Stimulated activated CD4-positive, alpha-beta T cell treated with anti-CD3 and anti-CD28 coated beads, Interleukin-1b, Interleukin-23, amount 100 ng/mL, for 1 hour (primary cell): ENCODE measurements at places on chromosomes 2 and 18.

DNA sequence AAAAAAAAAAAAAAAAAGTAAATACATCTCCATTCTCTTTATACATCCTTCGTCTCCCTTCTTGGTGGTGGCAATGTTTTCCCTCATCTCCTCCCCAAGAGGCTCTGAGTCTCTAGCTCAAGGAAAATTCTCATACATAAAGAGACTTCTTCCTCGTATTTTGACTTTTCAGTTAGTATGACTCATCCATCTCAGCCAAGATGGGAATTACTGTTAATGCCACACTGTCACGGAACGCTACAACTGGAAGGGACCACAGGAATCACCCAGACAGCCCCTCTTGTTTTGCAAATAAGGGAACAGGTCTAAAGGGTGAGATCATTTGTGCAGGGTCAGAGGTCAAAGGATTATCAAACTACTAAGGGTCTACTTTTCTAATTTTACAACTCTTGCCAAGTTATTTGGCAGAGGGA is 19.5 kb downstream of the NFE2L2 start:
- DNase-seq = no peak

DNA sequence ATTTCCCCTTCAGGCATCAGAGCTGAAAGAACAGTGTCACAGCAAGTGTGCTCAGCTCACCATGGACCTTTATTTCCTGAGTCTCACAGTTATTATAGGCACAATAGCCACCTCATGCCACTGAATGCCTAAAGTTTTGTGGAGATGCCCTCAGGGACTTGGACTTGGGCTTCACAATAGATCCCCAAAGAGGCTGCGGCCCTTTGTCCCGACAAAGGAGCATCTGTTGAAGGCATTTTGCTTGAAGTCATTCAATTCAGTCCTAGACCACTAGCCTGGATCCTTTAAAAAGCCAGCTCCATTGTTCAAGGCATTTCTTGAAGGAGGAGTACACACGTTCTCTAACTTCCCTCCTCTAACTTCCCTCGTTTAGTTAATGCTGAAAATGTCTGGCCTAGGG is 125.4 kb downstream of the DCC start:
- DNase-seq = no peak

- no peak for DNase-seq
Measured at GRCh38 chr2:8316356-8316755, 365.5 kb upstream of the ID2 start.

GRCh38 chr2:216735086-216735485 is 39.7 kb upstream of the IGFBP5 start:
- DNase-seq = no peak

DNA sequence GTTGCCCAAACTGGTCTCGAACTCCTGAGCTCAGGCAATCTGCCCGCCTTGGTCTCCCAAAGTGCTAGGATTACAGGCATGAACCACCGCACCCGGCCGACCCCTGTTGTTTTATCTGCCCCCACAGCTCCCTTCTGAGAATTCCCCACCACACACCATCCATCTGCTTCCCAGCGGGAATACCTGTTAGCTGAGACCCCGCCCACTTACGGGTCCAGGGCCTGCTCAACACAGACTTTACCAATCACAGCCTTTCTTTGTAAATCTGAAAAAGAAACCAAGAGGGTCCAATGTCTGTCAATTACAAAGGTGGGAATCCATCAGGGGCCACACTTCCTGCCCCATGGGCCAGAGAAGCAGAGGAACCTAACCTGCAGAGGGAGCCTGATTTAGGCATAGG is 14.2 kb upstream of the CABLES1 start:
- no peak for DNase-seq

GRCh38 chr18:70044632-70045031 is 97.0 kb upstream of the CD226 start:
- DNase-seq = no peak

GRCh38 chr2:53452957-53453748 is 314.5 kb upstream of the CHAC2 start:
- DNase-seq = no peak

DNA sequence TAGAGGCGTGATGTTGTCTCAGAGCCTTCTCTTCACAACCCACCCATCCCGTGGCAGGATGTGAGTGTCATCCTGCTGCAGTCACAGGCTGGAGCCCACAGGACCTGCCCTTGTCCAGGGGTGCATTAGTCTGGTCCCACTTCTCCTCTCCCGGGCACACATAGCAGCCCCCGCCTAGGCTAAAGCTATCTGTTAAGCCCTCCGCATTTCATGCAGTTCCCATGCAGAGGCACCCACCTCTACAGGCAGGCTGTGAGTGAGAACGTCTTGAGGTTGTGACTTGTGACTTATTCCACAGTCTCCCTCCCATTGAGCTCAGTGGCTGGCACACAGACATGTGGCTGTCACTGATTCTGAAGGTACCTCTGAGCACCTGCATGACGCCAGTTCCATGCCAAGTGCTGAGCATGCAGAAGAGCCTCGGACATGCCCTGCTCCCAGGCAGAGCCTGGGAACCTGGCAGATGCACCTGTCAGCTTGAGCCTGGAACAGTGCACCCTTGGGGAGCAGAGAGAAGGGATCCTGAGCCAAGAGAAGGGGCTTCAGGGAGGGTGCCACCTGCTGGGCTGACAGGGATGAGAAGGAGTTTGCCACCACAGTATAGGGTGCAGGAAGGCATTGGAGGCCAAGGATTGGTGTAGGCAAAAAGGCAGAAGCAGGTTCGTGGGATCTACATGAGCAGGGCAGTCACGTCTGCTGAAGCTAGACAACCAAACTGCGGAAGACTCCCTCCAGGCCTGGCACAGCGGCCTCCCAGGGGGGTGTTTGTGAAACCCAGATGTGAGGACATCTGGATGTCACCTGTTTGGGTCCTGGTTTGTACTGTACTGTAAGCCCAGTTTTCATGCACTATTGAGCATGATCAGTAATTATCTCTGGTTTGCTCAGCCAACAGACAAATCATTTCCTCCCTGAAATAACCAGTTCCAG is 213.6 kb downstream of the GLI2 start:
- no peak for DNase-seq

DNA sequence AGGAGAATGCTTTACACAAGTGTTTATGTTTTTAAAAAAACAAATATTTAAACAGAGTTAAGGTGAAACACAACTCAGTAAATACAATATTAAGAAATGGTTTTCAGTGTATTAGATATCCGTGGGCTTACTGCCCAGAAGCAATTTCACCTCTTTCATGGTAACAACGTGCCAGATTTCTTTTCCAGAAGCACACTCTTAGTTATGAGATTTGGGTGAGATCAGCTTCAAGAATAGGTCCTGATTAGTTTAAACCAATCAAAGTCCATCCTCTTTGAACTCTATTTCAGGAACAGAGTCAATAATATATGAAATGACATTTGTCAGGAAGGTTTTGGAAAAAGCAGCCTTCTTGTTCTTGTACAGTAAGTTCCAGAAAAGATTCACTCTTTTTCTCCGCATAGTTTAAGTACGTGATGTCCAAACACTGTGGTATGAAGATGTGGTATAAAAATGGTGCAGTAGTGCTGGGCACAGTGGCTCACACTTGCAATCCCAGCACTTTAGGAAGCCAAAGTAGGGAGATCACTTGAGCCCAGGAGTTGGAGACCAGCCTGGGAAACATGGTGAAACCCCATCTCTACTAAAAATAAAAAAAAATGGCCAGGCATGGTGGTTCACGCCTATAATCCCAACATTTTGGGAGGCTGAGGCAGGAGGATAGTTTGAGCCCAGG is 14.7 kb downstream of the USP34 start:
- no peak for DNase-seq

DNA sequence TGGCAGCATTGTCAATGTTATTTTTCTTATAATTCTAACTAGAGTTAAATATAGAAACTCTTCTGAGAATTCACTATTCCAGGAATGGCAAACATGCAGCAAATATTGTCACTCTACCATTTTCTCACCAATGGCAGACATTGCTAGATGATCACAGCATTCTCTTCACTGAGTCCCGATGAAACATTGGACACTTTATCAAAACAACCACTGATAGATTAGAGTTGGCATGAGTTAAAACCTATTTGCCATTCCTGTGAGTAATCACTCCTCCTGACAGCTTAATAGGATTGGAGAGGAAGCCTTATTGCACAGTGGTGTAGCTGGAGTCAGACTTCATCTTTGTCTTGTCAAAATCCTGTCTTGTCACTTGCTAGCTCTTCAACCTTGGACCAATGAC is 163.9 kb upstream of the THUMPD2 start:
- no peak for DNase-seq

DNA sequence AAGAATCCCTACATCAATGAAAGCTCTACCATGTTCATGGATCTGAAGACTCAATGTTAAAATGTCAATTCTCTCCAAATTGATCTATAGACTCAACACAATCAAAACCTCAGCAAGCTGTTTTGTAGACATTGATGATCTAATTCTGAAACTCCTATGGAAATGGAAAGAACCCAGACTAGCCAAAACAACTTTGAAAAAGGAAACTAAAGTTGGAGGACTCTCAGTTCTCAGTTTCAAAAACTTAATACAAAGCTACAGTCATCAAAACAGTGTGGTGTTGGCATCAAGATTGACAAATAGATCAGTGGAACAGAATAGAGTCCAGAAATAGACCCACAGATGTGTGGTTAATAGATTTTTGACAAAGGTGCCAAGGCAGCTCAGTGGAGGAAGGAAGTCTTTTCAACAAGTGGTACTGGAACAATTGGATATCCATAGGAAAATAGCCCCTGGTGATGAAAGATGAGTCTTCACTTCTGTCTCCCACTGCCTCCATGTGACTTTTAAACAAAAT is 30.4 kb downstream of the LBH start:
- DNase-seq = no peak
